Adrenal gland (tissue), 19 donors: ENCODE measurements at places on chromosomes 7 and 10. TPM values are rescaled to one million over a fixed set of nuclear protein-coding genes. Genes with fewer than 3 reads are reported as not detected.

DNA sequence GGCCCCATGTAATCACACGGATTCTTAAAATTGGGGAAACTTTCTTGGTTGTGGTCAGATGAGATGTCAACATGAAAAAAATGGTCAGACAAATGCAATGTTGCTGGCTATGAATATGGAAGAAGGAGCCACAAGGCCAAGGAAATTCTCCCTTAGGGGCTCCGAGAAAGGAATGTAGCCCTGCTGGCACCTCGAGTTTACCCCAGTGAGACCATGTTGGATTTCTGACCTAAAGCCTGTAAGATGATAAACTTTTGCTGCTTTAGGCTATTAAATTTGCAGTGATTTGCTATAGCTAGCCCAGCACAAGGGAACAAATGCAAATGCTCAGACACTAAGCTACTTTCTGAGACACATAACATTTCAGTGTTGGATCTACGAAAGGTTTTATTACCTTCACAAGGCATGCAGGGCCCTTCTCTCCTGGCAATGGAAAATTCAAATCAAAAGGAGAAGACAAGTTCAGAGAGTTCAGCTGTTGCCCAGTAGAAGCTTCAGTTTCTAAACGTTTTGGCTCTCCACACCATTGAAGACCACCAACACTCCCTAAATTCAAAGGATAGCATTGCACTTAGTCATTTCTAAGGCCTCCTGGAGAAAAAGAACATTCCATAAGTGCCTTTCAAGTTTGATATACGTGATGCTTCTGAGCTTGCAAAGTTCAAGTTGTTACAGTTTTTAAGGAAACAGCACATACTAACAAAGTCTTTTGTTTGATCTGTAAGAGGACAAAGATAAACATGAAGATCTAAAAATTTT, 23.4 kb downstream of the MCMBP start:
- no peak overlapping the region for H3K27ac ChIP-seq
- H3K36me3 ChIP-seq = peaks cover 56% of the 10 kb centered on the region
- H3K4me1 ChIP-seq = peaks cover 6% of the 10 kb centered on the region

GRCh38 chr10:14838582-14839304, 637 bp downstream of the HSPA14 start:
- peaks cover 14% of the 10 kb centered on the region for H3K4me1 ChIP-seq
- H3K27me3 ChIP-seq = no peaks in the 10 kb centered on the region
- H3K4me3 ChIP-seq = peak overlapping the region; percentile 41
- peak; percentile 33 for DNase-seq
- peak overlapping the region; percentile 97 for H3K27ac ChIP-seq

- H3K36me3 ChIP-seq = no peaks in the 10 kb centered on the region
- H3K27ac ChIP-seq = no peak overlapping the region
- no peak for DNase-seq
- no peaks in the 10 kb centered on the region for H3K27me3 ChIP-seq
- no peaks in the 10 kb centered on the region for H3K4me1 ChIP-seq
Observed at GRCh38 chr7:32658034-32658433, 162.7 kb downstream of the AVL9 start.

DNA sequence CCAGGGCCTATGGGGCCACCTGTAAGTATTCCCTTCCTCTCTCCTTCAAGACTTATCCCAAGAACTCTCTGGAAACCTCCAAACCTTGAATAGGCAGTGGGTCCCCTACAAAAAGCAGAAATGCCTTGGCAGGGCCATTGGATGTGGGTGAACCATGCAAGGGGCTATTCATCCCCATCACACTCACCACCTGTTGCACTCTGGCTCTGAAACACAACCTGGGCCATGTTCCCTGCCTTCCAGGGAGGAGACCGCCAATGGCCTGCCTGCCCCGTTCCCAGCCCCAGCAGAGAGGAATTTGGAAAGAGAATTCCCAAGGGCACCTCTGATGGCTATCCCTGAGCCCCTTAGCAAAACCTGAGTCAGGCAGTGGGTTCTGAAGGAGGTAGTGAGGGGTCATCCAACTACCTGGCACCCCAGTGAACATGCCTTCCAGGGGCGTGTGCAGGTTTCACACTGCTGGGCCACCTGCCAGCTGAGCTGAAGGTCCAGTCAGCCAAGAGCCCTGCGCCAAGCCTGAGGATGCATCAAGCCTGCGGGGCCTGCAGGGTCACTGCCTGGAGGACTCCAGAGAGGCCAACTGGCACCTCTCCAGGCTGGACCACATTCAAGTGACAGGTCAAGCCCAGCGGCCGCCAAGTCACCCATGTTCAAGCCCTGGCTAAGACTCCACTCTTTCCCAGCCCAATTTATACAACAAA, 101.3 kb downstream of the COL13A1 start:
- H3K27me3 ChIP-seq = no peaks in the 10 kb centered on the region
- no peak overlapping the region for H3K27ac ChIP-seq
- H3K36me3 ChIP-seq = no peaks in the 10 kb centered on the region
- DNase-seq = peak; percentile 27
- H3K4me1 ChIP-seq = no peaks in the 10 kb centered on the region
- no peak overlapping the region for H3K4me3 ChIP-seq

- DNase-seq = no peak
- H3K27ac ChIP-seq = no peak overlapping the region
- H3K27me3 ChIP-seq = no peaks in the 10 kb centered on the region
- H3K4me1 ChIP-seq = no peaks in the 10 kb centered on the region
- no peaks in the 10 kb centered on the region for H3K36me3 ChIP-seq
- no peak overlapping the region for H3K4me3 ChIP-seq
Observed at GRCh38 chr10:17418249-17418648, 36.1 kb downstream of the ST8SIA6 start.

DNA sequence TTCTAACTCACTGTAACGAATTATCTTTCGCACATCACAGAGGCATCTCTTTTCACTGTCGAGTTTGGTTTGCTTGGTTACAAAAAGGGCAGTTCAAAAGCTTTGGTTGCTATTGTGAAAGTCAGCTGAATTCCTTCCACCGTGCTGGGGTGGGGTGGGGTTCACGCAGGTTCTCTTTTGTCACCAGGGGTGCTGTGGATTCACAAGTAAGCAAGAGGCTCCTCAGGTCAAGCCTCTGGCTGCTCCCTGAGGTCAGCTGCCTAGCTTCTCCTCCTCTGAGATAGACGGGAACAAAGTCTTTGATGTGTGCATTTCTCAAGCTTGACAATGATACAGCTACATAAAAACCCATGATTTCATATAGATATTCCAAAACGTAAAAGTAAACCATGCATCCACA, 47.7 kb downstream of the EGFR start:
- no peak for DNase-seq
- peak overlapping the region; percentile 84 for H3K27ac ChIP-seq
- no peak overlapping the region for H3K4me3 ChIP-seq
- H3K36me3 ChIP-seq = no peaks in the 10 kb centered on the region

- DNase-seq = peak; percentile 44
- H3K4me1 ChIP-seq = peaks cover 25% of the 10 kb centered on the region
- no peak overlapping the region for H3K4me3 ChIP-seq
- peak overlapping the region; percentile 97 for H3K27ac ChIP-seq
- no peaks in the 10 kb centered on the region for H3K27me3 ChIP-seq
Observed at GRCh38 chr10:32981760-32982159, 23.7 kb upstream of the ITGB1 start.

DNA sequence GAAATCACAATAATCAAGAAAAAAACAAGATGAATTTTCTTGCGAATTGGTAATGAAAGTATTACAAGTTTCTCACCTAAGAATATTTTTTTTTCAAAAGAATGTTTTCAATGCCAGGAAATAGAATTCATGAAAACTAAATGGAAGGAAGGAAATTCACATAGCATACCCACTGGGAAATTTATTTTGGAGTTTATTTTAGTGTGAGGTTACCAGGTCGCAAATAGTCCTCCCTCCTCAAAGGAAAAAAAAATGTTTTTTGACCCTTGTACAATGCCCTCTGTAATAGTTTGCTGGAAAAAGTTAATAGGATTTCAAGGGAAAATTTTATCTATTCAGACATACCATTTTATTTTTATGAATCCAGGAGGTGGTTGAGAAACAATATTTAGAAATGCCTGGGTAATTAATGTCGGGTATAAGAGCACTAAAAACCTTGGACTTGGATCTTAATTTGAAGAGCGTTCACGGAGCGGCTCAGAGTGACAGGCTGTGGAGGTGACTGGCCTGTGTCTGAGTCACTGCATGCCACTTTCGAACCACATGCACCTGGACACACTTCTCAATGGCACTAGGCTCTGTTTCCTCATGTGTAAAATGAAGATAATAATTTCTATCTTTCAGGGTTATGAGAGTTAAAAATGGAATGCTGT, 28.2 kb downstream of the CUBN start:
- DNase-seq = no peak
- no peak overlapping the region for H3K4me3 ChIP-seq
- no peaks in the 10 kb centered on the region for H3K27me3 ChIP-seq
- H3K36me3 ChIP-seq = no peaks in the 10 kb centered on the region
- H3K4me1 ChIP-seq = no peaks in the 10 kb centered on the region
- H3K27ac ChIP-seq = no peak overlapping the region

DNA sequence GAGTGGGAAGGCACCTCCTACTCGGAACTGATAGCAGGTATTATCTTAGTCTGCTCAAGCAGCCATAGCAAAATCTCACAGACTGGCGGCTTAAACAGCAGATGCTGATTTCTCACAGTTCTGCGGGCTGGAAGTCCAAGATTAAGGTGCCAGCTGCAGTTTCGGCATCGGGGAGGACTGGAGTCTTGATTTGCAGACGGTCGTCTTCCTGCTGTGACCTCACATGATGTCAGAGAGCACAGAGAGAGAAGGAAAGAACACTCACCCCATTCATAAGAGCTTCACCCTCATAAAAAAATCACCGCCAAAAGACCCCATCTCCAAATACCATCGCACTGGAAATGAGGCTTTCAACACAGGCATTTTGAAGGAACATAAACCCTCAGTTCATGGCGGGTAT, 216.5 kb upstream of the PITRM1 start:
- no peak overlapping the region for H3K4me3 ChIP-seq
- no peak overlapping the region for H3K27ac ChIP-seq
- no peak for DNase-seq
- no peaks in the 10 kb centered on the region for H3K4me1 ChIP-seq
- no peaks in the 10 kb centered on the region for H3K27me3 ChIP-seq

The SYNPO2L gene
- 0.06 TPM for total RNA-seq

The MUC12 gene
- 0.77 TPM for total RNA-seq

The ATXN7L1 gene
- total RNA-seq = 3.6 TPM

DNA sequence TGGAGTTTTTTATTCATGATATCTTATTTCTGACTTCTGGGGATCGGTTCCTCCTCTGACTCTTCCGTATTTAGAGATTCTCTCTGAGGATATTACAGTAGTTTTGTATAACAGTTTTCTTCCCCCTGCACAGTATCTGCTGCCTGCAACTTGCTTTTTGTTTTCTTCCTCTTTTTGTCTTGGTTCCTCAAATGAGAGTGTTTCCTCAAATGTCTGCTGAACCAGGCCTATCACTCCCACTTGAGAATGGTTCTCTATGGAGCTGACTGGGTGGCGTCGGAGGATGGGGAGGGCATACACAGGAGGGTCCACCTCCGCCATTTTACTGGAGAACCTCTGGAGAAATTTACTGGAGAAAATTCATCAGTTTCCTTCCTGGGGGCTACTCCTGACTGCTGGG, 27.7 kb downstream of the ARHGAP22 start:
- H3K27me3 ChIP-seq = no peaks in the 10 kb centered on the region
- no peaks in the 10 kb centered on the region for H3K36me3 ChIP-seq
- no peak overlapping the region for H3K27ac ChIP-seq
- no peak overlapping the region for H3K4me3 ChIP-seq
- H3K4me1 ChIP-seq = no peaks in the 10 kb centered on the region
- peak; percentile 49 for DNase-seq

DNA sequence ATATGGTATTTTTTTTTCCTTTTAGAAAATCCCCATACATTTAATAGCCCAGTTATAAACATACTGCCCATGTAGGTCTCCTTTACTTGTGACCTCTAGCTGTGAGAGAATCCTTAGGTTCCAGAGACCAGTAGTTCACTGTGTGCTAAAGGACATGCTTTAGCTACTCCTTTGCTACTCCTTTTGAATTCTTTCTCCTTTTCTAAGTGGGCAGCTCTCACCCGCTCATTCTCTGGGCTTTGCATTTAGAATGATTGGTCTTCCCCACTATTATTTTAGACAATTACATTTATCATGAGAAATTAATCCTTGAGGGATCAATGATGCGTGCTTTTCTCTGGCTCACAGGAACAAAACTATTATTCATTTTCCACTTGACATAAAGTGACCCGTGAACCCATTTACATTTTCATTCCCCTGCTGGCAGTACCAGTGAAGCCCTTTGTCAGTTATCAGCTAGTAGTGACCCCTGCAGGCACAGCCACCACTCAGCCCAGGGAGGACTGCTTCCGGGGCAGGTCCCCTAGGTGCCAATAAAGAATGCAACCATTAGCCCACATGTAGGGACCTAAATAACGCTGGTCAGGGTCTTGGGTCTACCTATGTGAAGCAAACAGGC, 844.3 kb downstream of the CNTNAP2 start:
- H3K4me1 ChIP-seq = no peaks in the 10 kb centered on the region
- no peak overlapping the region for H3K4me3 ChIP-seq
- DNase-seq = no peak
- no peaks in the 10 kb centered on the region for H3K27me3 ChIP-seq
- no peak overlapping the region for H3K27ac ChIP-seq

GRCh38 chr10:128892005-128892404, 575.0 kb upstream of the MGMT start:
- no peak for DNase-seq
- H3K27me3 ChIP-seq = no peaks in the 10 kb centered on the region
- H3K27ac ChIP-seq = no peak overlapping the region
- no peak overlapping the region for H3K4me3 ChIP-seq

DNA sequence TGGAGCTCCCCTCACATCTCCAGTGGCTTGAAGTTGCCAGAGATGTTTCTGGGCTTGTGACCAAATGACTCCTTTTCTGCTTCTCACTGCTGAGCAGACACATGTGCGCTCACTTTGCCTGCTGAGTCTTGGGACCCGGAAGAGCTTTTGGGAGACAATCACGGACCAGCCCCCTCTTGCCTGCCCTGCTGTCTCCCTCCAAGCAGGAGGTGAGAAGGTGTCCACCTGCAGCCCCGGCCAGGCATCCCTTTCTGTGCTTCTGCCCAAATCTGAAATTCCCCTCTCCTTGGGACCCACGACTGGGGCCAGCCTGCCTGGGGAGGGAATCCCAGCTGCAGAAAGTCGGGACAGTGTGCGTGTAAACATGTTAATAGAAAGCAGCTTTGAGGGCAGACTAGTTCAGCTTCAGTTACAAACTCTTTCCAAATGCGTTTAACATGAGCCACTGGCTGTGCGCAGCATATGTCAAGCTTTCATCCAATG, 31.7 kb downstream of the HTRA1 start:
- no peaks in the 10 kb centered on the region for H3K4me1 ChIP-seq
- no peak overlapping the region for H3K4me3 ChIP-seq

DNA sequence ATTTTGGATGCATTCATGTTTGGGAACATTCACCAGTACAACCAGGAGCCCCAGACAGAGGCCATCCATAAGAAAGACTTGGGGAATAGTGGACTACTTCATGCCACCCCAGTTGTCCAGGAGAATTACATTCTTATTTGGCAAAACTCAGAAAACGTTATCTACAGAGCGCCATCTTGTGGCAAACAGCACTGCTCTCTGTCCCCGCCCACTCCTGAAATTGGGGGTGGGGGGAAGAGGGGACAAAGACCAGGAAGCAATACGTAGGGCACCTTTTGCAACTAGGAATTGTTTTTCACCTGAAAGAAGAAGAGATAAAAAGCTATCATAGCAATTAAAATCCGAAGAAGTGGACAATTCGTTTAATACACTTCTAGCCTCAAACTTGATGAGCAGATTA, 134.6 kb upstream of the MGMT start:
- H3K4me3 ChIP-seq = no peak overlapping the region
- no peak for DNase-seq
- H3K27me3 ChIP-seq = no peaks in the 10 kb centered on the region
- no peaks in the 10 kb centered on the region for H3K36me3 ChIP-seq
- no peak overlapping the region for H3K27ac ChIP-seq

The HPS6 gene
- 34.2 TPM for total RNA-seq
